GOT3 (cell line): ENCODE measurements at places on chromosomes 16 and 17.

GRCh38 chr17:6558276-6558675 lies 1.9 kb upstream of the PITPNM3 start:
- no peak for DNase-seq

GRCh38 chr17:74851612-74852236 lies 8.0 kb downstream of the GRIN2C start:
- DNase-seq: no peak

DNA sequence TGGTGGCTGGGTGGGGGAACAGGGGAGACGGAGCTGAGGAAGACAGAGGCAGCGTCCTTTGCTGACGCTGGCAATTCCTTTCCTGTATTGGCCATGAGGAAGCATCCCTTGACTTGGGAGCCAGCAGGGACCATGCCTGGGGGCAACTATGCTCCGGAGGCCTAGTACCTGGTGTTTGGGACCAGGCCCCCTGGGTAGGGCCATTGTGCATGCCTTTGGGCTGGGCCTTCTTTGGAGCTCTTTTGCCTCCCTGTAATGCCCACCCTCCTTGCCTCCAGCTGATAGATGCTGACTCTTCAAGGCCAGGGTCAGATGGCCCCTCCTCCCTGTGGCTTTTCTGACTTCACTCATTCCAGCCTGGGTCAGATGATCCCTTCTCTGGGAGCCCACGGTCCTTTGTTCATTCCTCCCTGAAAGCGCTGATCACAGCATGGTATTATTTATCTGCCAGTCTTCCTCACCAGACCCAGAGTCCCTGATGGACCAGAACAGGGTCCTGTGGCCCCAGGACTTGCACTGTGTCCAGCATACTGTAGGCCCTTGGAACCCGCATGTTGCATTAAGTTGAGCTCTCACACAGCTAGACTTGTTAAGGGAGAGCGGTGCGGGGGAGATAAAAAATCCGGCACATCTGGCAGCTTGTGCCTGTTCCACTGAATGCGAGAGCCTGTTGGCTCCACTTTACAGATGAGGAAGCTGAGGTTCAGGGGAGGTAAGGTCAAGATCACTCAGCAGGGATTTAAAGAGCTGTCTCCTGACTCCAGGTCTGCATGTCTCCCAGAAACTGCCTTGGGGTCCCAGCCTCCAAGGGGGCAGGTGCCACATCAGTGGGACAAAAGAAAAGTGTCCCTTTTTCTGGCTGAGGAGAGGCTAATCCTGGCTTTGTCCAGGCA lies 2.9 kb downstream of the STARD3 start:
- no peak for DNase-seq

GRCh38 chr16:81265658-81266451 lies 27.4 kb downstream of the BCO1 start:
- no peak for DNase-seq

- no peak for DNase-seq
Observed at GRCh38 chr16:81585785-81586184, 141.2 kb downstream of the CMIP start.

- DNase-seq: peak; percentile 28
Observed at GRCh38 chr16:66618588-66619375, 14.3 kb downstream of the CMTM3 start.

DNA sequence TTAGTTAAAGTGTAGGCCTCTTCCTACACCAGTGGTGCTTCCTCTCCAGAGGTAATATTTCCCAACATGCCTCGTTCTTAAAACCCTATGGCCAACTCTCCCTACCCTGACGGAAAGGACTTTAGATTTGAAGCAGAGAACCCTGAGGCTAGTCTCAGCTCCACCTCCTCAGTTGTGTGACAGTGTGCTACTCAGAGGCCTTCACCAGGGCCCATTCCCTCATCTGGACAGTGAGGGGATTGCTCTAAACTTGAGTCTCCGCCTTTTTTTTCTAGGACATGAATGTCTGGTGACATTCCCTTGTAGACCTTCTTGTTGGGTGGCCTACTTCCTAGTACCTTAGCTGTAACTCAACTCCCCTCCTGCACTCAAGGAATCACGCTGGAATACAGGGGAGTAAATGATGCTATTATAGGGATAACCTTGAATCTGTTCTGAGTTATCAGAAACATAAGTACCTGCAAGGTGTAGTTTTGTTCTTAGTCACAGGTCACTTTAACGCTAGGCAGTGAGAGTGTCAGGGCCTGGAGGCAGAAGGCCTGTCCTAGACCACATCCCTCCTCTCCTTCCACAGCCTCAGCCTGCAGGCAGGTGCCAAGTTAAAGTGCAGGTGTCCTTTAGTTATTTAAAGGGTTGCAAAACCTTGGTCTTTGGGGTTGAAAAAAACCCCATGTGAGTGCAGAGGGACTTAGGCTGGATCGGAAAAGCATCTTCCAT lies 26.9 kb downstream of the LDHD start:
- DNase-seq: no peak

- DNase-seq: no peak
Observed at GRCh38 chr16:88402551-88403240, 19.9 kb downstream of the ZNF469 start.

- no peak for DNase-seq
Observed at GRCh38 chr17:37859451-37859850, 64.8 kb upstream of the TBC1D3K start.

DNA sequence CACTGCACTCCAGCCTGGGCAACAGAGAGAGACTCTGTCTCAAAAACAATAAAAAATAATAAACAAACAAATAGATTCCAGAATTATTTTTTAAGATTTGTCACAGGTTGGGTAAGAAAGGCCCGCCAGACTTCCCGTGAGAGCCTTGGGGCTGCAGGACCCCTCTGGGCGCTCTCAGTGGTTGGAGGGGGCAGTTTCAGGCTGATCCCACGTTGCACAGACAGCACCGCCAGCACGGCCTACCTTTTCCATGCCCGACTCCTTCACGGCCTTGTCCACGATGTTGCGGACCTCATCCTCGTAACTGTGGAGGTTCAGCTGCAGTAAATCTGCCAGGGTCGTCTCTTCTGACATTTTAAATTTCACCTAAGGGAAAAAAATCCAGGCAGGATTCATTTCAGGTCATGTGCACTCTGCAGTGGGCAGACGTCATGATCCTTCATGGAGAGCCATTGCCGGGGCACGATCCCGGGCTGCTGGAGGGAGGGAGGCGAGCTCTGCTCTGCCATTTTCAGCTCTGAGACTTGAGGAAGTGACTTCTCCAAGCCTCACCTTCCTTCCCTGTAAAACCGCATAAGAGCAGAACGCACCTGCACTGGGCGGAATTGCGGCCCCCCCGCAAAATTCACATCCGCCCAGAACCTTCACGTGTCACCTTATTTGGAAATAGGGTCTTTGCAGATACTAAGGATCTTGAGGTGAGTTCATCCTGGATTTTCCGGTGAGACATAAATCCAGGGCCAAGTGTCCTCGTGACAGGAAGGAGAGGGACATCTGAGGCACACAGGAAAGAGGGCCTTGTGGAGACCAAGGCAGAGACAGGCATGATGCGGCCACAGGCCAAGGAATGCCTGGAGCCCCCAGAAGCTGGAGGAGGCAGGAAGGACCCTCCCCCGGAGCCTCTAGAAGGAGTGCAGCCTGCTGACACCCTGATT lies 66.8 kb downstream of the DNAH17 start:
- DNase-seq: no peak

DNA sequence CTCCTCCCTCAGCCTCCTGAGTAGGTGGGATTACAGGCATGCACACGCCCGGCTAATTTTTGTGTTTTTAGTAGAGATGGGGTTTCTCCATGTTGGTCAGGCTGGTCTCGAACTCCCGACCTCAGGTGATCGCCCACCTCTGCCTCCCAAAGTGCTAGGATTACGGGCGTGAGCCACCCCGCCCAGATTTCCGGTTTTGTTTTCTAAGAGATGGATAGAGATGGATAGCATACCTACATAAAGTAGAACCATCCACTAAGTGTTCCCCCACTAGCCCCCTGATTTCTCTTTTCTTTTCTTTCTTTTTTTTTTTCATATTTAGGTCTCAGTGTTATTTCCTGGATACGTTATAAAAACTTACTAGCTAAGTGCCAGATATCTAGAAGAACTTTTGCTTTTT lies 2.0 kb downstream of the WSB1 start:
- DNase-seq: no peak

- no peak for DNase-seq
Observed at GRCh38 chr17:45976755-45977505, 22.1 kb upstream of the STH start.

DNA sequence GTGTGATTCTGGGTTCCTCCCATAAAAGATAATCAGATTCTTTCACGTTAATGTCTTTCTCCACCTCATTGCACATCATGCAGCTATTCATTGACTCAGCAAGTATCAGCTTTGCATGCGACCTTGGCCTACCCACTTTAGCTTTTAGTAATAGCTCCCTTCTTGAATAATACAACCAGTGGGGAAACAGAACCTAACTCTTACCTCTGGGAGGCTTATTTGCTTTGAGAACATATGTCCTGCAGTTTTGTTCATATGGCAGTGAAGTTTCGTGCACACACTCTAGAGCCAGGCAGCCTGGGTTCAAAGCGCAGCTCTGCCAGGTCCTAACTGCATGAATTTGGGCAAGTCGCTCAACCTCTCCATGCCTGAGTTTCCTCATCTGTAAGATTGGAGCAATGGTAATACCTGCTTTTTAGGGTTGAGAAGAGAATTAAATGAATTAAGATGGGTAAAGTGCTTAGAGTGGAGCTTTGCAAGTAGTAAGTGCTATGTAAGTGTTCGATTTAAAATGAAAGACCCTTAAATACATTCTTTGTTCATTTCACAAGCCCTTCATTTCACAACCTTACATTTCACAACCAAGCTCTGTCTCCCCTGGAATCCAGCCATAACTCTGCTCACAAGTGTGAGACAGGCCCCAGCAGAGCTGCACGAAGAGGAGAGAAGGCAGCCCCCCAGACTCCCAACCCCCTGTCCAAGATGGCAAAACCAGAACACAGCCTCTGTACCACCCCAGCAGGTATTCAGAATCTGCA lies 29.3 kb downstream of the MAPT start:
- no peak for DNase-seq

GRCh38 chr17:12549499-12550041 lies 116.1 kb upstream of the MYOCD start:
- DNase-seq: no peak

GRCh38 chr16:82232806-82233205 lies 62.8 kb upstream of the MPHOSPH6 start:
- DNase-seq: no peak

GRCh38 chr16:1920727-1921171 lies 2.5 kb upstream of the HS3ST6 start:
- DNase-seq: no peak

DNA sequence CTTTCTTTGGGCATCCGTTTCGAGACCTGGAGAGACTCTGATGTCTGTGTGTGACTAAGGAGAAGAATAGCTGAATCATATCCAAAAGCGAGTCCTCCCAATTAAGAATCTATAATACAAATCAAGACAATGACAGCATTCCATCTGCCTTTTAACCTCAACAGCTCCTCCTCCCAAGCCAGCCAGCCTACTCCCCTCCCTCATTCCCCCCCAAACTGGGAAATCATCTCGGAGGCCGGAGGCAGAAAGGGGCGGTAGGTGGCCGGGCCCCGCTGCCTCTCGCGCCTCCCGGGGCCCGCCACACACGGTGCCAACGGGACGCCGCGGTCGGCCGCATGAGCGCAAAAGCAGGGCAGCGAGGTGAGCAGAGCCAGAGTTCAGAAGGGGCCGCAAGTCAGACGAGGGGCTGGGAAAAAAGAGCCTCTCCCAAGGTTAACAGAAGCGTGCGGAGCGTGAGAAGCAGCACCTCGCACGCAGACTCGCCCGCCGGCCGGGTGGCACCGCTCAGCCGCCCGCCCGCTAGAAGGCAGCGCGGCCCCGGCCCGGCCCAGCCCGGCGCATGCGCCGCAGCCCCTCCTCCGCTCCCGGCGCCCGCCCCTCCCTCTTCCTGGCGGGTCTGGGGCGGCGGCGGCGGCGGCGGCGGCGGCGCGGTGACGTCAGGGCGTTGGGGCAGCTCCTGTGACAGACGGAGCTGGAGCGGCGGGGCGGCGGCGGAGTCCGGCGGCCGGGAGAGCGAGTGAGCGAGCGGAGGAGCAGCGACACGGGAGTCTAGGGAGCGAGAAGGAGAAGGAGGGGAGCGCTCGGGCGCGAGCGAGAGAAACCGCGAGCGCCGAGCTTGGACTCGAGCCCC lies at the start of gene PAFAH1B1:
PAFAH1B1 (plus strand) TSS at position 684 of the 850 bp plus-strand sequence. CDS start 44,635 bp downstream, outside the sequence.
- peak; percentile 79 for DNase-seq

DNA sequence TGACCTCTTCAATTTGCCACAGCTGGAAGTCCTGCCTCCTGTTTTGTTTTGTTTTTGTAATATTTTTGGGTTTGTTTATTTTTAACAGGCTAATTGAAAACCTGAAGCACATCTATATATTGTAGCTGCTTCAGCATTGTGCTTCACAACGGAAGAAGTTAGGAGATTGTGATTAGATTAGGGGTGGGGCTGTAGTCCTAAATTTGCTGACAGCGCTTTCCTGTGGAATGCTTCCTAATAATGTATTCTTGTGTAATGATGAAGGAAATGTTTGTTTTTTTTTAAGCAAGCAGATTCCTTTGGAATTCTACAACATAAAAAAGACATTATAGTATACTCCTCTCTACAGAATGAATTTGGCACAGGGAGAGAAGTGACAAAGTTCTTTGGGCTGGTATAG lies 70.1 kb downstream of the NLK start:
- no peak for DNase-seq

DNA sequence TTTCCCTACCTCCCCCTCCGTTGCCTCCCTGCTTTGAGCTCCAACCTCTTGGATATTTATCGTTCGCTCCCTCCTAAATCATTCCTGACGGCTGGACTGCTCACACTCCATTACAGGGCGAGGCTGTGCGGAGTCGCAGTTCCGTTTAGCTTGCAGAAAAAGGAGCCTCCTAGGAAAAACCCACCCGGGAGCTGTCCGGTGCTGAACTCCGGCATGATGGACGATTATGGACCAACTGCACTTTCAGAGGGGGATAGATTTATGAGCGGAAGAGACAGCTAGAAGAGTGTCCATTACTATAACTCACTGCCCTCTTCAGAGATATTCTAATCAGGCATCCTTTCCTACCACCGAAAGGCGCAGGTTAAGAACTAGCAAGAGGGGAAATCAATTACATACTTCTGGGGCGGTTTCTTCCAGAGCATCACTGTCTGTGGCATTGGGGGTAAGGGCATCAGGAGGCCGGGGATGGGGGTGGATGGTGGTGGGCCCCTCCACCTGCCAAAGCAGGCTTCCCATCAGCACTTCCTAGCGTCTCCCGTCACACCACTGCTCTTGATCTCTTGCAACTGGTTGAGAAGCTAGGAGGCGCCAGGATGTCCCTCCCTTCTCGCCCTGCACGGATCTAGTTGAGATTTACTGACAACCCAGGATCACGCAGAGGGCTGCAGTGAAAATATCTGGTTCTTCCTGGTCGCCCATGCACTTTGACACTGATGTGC lies 251.2 kb downstream of the ENGASE start:
- no peak for DNase-seq

- DNase-seq: no peak
Observed at GRCh38 chr16:48592839-48593429, 17.0 kb downstream of the N4BP1 start.

GRCh38 chr17:31877911-31878702 lies 19.1 kb upstream of the COPRS start:
- no peak for DNase-seq

- no peak for DNase-seq
Observed at GRCh38 chr16:9447195-9447551, 355.7 kb downstream of the HAPSTR1 start.

GRCh38 chr17:12242345-12242954 lies 221.8 kb downstream of the MAP2K4 start:
- DNase-seq: no peak
